T-helper 22 cell (primary cell): ENCODE measurements at places on chromosomes 11 and 22.

DNA sequence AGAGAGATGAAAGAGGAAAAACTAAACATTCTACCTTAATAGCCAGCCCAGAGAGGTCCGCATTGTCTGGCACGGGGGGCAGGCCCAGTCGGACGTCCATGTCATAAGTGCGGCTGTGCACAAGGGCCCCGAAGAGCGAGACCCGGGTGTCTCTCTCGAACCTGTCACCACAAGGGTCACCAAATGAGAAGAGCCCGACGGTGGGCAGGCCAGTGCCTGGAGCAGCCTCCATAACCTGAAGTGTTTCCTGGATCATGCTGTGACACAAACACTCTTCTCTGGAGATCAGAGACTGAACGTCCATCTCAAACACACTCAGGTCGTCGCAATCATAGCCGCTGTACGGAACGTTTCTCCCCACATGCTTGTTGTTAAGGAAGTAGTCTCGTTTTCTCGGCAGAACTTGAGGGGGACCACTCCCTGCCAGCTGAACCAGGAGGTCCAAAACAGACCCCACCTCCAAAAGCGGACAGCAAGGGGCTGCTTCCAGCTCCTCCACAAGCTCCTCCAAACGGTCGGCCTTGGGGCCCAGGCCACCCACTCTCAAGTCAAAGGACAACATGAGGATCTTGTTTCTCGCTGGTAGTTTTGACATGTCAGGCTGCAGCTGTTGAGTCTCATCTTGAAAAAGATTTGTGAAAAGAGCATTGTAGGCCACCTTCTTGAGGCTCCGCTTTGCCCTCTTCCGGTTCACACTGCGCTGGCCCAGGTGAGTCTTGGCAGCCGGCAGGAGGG is 971 bp downstream of the TUBGCP6 start:
- no peak for DNase-seq

- no peak for DNase-seq
Measured at GRCh38 chr11:126233391-126233790, 21.8 kb downstream of the FAM118B start.

DNA sequence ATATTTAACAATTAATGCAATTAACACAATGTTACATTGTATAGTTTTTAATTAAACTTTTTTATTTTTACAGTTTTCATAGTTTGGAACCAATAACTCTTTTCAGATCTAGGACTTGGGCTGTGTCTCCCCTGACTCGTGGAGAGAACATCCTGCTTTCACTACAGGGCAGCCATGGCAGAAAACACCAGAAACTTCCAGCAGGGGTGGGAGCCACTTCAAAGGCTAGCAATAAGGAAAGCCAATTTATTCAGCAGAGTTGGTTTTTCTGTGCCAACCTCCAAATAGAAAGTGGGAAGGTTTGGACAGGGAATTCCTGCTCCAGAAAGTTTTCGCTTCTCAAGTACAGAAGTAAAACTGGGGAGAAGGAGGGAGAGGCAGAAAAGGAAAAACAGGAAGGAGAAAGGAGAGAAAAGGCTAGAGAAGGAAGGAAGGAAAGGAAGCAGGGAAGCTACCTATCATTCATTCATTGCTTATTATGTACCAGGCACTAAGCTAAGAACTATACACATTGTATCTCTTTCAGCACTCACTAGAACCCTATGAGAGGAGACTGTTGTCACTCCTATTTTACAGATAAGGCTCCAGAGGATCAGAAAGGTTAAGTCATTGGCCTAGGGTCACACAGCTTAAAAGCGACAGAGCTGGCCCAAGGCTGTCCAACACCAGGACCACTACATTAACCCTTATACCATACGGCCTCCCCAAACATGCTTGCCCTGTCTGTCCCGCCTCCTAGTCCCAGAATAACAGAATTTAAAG is 54.8 kb upstream of the CREB3L1 start:
- DNase-seq: no peak

- no peak for DNase-seq
Measured at GRCh38 chr11:63919267-63920125, 2.5 kb upstream of the RCOR2 start.

- DNase-seq: no peak
Measured at GRCh38 chr22:35608088-35608487, 9.0 kb downstream of the MB start.

DNA sequence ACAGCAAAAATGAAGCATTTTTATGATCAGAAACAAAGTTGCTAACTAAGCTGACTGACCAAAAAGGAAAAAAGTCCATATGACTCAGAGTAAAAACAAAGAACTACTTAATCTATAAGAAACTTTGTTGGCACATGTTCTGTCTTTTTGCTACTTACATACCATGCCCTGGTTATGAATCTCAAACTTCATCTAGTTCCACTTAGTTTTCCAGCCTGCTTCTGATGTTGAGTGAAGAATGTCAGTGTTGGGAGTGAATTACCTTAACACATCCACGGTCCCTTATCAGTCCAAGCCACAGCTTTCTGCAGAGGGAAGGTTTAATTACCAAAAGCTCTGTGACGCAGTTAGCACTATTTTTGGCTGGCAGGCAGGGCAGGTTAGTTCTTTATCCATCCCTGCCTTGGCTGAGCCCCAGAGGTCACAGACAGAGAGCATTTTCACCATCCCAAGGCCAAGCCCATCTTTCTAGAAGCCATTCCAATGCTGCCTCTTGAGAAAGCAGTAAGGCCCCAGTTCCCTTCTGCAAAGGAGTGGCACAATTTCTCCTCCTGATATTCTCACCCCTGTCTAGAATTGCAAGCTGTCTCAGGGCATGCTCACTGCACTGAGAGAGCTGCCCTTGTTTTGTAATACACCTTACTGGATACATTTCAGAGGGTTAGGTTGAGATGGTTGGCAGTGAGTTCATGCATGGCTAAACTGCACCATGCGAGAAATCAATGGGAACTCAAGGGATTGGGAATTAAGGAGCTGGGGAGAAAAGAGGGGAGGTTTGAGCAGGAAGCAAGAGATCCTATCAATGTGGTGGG is 67.1 kb downstream of the SLC1A2 start:
- DNase-seq: no peak

GRCh38 chr22:36124666-36125065 is 35.9 kb downstream of the APOL3 start:
- no peak for DNase-seq
